Esophagus squamous epithelium (tissue), 5 donors: ENCODE measurements at places on chromosomes 16 and 17.

DNA sequence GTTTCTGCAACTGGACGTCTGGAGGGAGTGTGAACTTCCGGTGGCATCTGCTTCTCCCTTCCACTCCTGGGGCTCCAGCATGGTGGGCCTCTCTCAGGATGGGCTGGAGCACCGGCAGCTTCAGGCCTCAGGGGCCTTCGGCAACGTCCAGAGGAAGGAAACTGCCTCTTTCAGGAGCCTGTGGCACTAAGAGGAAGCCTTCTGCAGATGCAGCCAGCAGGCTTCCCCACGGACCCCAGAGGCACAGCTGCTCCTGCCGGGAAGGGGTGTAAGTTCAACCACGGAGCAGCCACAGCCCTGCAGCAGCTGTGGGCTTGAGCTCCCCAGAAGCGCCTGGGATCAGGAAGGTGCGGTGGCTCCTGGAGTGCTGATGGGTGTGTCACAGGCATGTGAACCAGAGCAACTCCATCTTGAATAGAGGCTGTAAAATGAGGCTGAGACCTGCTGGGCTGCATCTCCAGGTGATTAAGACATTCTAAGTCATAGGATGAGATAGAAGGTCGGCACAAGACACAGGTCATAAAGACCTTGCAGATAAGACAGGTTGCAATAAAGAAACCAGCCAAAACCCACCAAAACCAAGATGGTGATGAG, 50.8 kb upstream of the KLHDC4 start:
- DNase-seq = no peak

- no peak for DNase-seq
These were observed 50.8 kb upstream of the SMIM36 start for GRCh38 chr17:55561973-55562495.

DNA sequence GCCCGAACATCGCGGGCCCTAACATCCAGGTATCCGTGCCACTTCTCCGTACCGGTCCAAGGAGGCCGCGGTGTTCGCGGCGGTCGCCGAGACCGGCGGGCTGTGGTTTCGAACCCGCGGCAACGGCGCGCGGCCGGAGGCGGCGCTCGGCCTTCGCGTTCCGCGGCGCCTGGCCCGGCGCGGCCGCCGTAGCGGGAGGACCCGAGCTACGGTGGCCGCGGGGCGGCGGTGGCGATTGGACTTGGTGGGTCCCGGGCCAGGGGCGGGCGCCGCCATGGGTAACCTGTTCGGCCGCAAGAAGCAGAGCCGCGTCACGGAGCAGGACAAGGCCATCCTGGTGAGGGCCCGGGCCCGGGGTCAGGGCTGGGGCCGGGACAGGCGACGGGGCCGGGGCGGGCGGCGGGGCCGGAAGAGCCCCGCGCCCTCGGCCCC, at the start of gene CHMP6:
CHMP6 (plus strand) TSS at position 197 of the 432 bp plus-strand sequence; CDS start at position 275, 78 bp downstream.
- no peak for DNase-seq

DNA sequence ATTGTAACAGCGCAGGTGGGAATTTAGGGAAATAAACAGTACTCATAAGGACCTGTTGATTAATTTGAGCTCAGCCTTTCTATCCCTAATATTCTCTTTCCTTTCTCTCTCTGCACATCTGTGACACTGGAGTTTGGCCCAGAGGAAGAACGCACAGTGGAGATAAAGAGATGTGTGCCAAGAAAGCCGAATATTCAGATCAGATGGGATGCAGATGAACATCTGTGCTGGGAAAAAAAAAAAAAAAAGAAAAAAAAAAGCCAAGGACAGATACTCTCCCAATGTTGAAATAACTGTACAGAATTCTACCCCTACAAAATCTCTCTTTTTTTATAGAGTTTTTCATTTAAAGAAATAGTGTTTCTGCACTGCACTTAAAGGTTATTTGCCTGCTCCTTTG, 485.4 kb downstream of the KCNJ2 start:
- DNase-seq = no peak

DNA sequence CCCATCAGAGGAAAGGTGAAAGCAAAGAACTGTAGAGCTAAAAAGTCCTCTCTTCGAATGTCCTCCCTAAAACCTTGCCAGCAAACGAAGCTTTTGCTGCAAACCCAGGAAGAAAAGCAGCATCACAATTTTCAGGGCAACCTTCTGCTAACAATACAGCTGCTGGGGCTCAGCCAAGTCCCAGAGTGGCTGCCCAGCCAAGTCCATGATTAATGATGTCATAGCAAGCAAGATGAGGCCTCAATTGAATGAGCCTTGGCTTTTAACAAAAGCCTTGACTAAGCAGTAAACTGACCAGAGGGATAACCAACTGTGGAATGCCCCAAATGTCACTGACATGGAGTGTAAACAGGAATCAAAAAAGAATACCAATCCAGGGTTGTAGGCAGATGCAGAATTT, 342.7 kb downstream of the PMP22 start:
- DNase-seq = no peak

- DNase-seq = no peak
These were observed 441.3 kb downstream of the SHISA9 start for GRCh38 chr16:13342675-13343074.

DNA sequence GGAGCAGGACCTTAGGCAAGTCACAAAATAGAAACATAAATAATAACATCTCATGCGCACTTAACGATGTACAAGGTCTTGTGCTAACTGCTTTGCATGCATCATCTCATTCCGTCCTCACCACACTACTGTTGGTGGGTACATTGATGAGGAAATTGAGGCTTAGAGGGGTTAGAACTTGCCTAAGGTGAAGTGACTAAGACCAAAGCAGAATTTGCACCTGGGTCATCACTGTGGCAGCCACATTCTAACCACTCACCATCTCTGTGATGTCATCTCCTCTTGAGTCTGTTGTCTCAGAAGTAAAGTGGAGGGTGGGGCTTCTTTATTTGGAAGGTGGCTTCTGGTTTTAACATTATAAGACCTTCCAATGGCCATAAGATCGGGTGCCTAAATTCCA, 20.4 kb upstream of the TRIM25 start:
- no peak for DNase-seq

DNA sequence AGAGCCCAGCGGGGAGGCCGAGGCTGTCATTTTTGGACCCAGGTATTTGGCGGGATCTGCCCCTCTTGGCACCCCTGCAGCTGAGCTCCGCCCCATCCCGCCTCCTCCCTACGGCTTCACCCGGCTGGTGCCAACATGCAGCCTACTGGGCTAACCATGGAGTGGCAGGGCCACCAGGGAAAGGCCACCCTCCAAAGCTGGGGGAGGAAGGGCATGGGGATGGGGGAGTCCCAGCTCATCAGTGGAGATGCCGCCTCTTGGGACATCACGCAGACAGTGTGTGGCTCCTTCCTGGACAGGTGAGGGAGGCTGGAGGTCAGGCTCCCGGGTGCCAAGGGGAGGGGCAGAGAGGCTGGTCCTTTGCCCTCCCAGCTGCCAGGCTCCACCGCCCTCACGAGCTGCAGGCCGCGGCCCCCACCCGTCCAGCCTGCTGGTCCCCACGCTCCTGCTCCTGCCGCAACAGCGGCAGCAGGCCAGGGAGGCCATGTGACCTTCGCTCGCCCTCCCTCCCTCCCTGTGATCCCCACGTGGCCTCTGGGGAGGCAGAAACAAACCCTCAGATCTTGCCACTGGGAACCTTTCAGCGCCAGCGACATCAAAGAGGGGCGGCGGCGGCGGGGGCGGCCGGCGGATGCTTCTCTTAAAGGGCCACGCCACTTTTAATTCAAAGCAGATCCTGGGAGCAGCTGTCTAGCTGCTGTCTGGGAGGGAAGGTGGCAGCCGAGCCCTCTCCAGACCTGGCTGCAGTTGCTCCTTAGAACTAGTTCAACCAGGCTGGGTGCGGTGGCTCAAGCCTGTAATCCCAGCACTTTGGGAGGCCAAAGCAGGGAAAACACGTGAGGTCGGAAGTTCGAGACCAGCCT, 6.8 kb upstream of the NOTUM start:
- DNase-seq = no peak

DNA sequence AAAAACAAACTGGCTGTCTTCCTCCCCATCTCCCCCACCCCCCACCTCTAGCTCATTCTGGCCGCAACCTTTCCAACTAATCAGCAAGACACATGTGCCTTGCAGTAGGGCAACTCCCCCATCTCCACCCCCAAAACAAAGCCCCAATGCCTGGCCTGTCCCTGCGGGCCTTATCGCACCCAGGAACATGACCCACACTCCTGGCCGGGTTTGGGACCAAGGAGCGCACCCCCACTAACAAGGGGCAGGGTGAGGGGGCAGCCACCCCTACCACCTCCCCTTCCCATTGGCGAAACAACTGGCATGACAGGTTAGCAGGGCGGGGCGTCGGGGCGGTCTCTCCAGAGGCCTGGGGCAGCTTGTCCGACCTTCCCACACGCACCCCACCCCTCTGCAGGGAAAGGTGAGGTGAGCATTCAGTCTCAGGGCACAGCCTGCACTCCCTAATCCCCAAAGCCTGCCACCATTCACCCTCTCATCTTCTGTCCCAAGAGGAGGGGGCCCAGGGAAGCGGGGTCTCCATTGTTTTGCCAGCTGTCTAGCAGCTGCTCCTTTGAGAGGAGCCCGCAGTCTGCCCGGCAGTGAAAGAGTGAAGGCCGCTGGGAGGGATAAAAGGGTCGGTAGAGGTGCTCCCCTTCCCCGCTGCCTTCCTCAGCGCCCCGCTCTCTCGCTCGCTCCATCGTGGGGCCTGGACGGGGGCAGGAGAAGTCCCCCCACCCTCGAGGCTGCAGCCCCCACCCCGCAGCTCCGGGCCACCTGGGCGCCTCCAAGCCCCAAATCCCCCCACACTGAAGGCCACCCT, 765 bp downstream of the MYO18A start:
- DNase-seq = no peak

DNA sequence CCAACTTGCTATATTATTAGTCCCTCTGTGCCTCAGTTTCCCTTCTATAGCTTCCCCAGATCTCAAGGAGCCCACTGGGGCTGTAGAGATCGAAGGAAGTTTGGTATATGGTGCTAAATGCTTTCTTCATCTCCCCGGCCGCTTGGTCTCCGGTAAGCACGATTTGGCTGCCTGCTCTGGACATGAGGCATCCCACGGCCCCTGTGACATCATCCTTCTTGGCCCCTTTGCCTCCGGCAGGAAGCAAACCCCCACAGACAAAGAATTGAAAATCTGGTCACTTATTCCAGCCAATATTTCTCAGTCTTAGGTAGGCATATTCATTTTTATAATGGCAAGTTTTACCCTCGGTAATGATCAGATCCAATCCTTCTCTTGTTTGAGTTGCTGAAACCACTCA, 65.8 kb downstream of the WSCD1 start:
- no peak for DNase-seq

DNA sequence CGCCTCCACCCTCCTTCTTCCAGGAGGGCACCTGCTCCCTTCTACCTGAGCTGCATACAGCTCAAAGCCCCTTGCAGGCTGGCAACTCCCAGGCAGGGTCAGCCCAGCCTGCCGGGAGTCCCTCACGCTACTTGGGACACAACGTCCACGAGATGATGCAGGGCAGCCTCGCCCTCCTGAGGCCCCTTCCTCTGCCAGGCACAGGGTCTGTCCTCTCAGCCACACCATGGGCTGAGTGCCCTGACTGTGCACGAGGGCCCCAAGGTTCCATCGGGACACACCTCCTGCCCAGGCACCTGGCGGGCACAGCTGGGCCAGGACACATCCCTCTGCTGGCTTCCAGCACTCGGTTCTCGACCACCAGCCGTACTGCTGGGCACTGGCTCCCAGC, 30.9 kb upstream of the ZC3H18 start:
- no peak for DNase-seq

DNA sequence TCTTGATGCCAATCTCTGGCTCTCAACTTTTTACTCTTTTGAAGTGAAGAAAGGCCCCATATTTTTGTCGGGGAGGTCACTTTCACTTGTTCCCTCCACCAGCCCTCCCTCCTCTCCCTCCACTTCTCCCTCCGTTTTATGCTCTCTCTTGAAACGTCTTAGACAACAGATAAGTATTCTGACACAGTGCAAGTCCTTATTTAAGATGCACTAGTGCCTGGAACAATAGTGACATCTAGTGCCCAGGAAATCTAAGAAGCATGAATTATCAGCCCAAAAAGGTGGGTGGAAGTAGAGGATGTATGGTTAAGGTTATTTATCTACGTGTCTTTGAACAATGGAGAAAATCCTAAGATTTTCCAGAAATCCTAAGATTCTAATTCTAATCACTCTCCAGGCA, 17.9 kb downstream of the PSME3IP1 start:
- no peak for DNase-seq

- DNase-seq = no peak
These were observed 1.4 kb upstream of the TBC1D24 start for GRCh38 chr16:2473446-2473926.

DNA sequence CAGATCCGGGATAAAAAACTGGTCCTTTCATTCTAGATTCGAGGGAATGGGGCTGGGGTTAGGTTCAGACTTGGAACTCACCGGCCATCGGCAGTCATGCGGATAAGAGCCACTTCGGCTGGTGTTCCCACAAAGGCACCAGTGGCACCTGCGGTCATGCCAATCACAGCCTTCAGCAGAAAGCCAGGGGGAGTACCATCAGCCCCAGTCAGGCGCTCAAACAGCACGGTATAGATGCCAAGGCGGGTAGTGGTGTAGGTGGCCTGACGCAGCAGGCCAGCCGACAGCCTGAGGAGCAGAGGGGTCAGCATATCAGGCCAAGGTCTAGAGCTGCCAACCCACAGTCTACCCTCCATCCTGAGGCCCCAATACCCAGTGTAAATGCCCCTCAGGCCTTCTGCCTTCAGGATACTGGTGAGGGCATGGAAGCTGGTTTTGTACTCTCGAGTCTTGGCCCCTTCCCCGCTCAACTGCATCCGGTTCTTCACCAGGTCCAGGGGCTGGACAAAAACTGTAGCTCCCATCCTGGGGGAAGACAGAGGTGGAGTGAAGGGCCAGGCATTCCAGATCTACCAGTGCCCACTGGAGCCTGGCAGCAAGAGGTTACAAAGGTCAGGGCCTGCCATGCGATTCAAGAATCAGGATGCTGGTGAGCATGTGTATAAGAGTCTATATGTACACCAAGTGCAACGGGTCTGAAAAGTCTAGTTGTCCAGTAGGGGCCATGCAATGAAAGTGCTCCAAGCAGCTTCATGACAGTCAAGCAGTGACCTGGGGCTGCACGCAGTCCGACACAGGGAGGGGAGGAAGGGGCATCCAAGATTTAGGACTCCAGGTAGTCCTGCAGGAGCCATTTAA, 929 bp downstream of the SLC25A11 start:
- DNase-seq = no peak

- no peak for DNase-seq
These were observed 39.4 kb upstream of the RAI1 start for GRCh38 chr17:17641621-17642409.
